IMR-90 (cell line): ENCODE measurements at places on chromosomes 7 and 10.
A peak's percentile ranks its signal among the peaks of the same experiment; 100 is the strongest.

- peak; percentile 10 for DNase-seq
- H3K4me3 ChIP-seq: no peak overlapping the region
- H3K36me3 ChIP-seq: no peaks in the 10 kb centered on the region
Observed at GRCh38 chr10:25026463-25026862, 10.1 kb downstream of the THNSL1 start.

DNA sequence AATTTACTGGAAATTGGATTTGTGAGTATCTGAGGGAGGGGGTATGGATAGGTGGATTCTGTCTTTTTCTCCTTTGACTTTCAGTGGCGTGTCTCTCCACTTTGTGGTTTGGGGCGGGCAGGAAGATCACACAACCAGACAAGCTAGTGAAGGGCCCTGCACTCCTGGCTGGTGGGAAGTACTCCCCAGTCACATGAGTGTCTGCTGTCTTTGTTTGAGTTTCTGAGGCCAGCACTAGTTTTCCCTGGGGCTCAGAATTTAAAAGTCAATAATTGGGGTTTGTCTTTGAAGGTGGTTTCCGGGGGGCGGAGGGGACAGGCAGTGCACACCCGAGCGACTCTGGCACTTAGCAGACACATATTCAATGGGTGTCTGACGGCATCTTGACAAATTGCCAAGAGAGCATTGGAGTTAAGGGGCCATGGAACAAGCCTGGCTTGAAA is 120.1 kb downstream of the WDFY4 start:
- no peak for DNase-seq
- H3K4me3 ChIP-seq: no peak overlapping the region
- H3K27ac ChIP-seq: no peak overlapping the region
- no peaks in the 10 kb centered on the region for H3K4me1 ChIP-seq

DNA sequence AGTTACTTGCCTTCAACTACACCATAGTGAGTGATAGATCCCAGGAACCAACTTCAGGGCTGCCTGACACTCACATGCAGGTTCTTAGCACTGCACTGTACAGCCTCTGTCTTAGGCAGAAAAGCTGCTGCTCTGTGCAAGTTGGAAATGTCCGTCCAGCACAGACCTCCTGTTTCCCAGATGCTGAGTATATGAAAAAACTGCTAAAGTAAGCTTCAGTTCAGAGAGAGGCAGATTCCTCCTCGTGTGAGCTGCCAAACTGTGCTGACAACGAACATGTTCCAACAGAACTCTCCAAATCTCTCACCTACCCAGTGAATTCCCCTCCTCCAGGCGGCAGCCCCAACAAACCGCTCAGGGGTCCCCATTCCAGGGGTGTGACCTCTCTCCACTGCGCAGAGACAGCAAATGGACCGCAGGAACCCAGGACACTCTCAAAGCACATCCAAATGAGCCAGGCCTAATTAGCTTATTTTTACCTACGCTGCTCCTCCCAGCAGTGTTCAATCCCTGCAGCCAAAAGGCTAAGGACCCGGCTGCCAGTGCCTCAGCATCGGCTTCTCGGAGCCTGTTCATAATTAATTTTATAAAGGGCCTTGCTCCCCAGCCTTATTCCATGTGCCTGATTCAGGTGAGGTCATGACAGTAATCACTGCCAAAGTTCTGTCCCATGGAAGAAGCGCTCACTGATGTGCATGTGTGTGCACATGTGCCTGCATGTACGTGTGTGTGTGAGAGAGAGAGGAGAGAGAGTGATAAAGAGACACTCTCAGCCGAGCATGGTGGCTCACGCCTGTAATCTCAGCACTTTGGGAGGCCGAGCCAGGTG is 159.5 kb upstream of the AUTS2 start:
- DNase-seq: no peak
- H3K4me1 ChIP-seq: no peaks in the 10 kb centered on the region
- H3K27ac ChIP-seq: no peak overlapping the region
- no peaks in the 10 kb centered on the region for H3K36me3 ChIP-seq
- H3K4me3 ChIP-seq: no peak overlapping the region
- H3K27me3 ChIP-seq: no peaks in the 10 kb centered on the region

DNA sequence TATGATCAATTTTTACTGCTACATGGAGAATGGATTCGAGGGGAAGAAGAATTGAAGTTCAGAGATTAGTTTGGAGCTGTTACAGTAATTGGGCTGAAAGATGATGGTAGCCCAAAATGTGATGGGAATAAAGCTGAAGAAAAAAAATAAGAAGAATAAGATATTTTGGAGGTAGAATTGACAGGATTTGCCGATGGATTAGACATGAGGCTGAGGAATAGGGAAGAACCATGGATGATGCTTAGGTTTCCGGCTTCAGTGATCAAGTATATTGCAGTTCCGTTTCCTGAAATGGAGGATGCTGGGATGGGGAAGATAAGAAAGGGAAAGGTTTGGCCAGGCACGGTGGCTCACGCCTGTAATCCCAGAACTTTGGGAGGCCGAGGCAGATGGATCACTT is 38.9 kb upstream of the FHIP2A start:
- DNase-seq: no peak
- no peaks in the 10 kb centered on the region for H3K36me3 ChIP-seq
- H3K27ac ChIP-seq: no peak overlapping the region
- H3K4me1 ChIP-seq: peaks cover 13% of the 10 kb centered on the region

DNA sequence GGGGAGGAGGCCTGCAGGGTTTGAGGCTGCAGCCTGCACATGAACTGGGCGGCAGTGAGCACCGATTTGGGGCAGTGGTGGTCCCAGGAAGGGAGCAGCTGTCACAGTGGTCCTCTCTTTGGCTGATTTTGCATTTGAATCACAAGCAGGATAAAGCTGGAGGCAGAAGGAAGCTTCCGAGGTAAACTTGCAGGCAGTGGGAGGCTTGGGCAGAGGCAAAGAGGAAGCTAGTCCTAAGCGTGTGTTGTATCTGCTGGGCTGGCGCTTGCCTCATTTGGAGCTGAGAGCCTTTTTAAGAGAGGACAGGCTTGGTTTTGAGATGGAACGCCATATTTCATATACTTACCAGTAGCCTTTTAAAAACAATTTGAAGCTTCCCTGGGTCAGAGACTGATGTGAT is 177.2 kb upstream of the PODXL start:
- no peaks in the 10 kb centered on the region for H3K4me1 ChIP-seq
- DNase-seq: no peak
- H3K4me3 ChIP-seq: no peak overlapping the region
- no peaks in the 10 kb centered on the region; the same call in 1 of the 2 replicates for H3K27me3 ChIP-seq
- H3K27ac ChIP-seq: no peak overlapping the region

DNA sequence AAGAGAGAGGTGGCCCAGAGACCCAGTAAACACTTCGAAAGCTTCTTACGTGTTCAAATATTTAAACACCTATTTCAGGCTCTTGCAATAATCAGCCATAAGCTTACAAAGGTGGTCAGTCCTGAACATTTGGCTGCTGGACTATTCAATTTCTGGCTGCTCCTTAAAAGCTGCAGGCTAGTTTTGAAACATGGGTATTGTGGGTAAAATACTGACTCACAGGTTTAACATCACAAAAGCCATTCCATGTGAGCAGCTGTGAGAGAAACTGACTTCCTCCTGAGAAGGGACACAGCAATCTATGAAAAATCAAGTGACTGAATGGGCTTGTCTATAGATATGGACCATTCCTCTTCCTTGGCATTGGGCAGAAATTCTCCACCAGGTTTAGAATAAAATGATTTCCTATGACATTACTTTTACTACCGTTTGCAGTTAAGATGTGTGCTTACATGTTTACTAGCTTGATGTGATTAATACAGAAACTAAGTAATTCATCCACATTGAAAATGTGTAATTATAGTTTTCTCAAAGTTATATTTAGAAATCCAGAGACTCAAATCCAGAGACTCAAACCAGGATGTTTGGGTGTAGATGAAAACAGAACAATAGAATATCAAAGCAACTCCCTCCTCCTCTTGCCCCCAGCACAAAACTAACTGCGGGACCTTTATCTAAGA is 252.3 kb downstream of the GATA3 start:
- DNase-seq: no peak
- no peaks in the 10 kb centered on the region for H3K36me3 ChIP-seq
- H3K27me3 ChIP-seq: no peaks in the 10 kb centered on the region
- H3K4me1 ChIP-seq: no peaks in the 10 kb centered on the region
- no peak overlapping the region for H3K27ac ChIP-seq
- H3K4me3 ChIP-seq: no peak overlapping the region

- no peaks in the 10 kb centered on the region for H3K36me3 ChIP-seq
- H3K4me1 ChIP-seq: no peaks in the 10 kb centered on the region
- no peak overlapping the region for H3K27ac ChIP-seq
- H3K27me3 ChIP-seq: peaks cover 5% of the 10 kb centered on the region; the same call in 1 of the 2 replicates
Observed at GRCh38 chr7:148954766-148955165, 70.7 kb upstream of the EZH2 start.

DNA sequence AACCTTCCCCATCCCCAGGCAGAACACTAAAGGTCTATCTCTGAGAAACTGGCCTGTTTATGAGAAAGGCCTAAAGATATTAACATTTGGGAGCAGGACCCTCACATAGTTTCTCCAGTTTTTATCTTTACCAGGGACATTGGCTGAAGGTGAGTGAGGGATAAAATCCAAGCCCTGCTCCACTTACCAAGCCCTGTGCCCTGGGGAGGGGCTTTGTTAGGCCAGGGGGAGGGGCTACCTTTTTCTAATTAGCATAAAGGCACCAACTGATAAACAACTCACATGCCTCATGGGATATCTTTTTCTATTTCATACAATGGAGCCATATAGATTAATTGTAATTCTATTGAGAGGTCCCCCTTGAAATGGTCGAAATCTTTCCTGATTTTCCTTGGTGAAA is 55.9 kb downstream of the RNLS start:
- H3K27ac ChIP-seq: no peak overlapping the region
- no peak for DNase-seq
- H3K27me3 ChIP-seq: no peaks in the 10 kb centered on the region; the same call in 1 of the 2 replicates
- H3K4me3 ChIP-seq: no peak overlapping the region
- peaks cover 2% of the 10 kb centered on the region for H3K4me1 ChIP-seq

GRCh38 chr7:978049-978346 is 2.6 kb upstream of the COX19 start:
- H3K27me3 ChIP-seq: no peaks in the 10 kb centered on the region; the same call in 1 of the 2 replicates
- H3K4me1 ChIP-seq: peaks cover 4% of the 10 kb centered on the region
- H3K36me3 ChIP-seq: no peaks in the 10 kb centered on the region

GRCh38 chr10:125538947-125539731 is 143.8 kb downstream of the TEX36 start:
- no peaks in the 10 kb centered on the region for H3K4me1 ChIP-seq
- H3K4me3 ChIP-seq: no peak overlapping the region
- no peak overlapping the region for H3K27ac ChIP-seq
- DNase-seq: no peak

DNA sequence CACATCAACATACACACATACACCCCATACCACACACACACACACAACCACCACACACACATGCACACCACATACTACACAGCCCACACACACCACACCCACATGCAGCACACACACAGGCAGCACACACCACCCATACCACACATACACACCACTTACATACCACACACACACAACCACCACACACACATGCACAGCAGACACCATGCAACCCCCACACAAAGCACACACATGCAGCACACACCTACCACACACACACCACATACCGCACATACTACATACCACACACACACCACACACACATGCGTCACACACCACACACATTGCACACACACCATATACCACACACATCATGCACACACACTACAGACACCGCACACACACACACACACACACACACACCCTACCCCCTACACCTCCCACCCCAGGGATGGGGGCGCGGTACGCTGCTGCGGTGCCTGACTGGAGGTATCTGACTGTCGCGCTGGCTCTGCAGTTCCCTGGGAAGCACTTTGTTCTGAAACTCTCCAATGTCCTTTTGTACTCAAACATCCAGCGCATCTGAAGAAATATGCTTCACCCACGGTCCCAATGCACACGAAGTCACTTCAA is 5.4 kb upstream of the TRPV6 start:
- no peaks in the 10 kb centered on the region for H3K4me1 ChIP-seq
- H3K36me3 ChIP-seq: no peaks in the 10 kb centered on the region
- H3K27me3 ChIP-seq: no peaks in the 10 kb centered on the region
- no peak overlapping the region for H3K27ac ChIP-seq
- no peak overlapping the region for H3K4me3 ChIP-seq

DNA sequence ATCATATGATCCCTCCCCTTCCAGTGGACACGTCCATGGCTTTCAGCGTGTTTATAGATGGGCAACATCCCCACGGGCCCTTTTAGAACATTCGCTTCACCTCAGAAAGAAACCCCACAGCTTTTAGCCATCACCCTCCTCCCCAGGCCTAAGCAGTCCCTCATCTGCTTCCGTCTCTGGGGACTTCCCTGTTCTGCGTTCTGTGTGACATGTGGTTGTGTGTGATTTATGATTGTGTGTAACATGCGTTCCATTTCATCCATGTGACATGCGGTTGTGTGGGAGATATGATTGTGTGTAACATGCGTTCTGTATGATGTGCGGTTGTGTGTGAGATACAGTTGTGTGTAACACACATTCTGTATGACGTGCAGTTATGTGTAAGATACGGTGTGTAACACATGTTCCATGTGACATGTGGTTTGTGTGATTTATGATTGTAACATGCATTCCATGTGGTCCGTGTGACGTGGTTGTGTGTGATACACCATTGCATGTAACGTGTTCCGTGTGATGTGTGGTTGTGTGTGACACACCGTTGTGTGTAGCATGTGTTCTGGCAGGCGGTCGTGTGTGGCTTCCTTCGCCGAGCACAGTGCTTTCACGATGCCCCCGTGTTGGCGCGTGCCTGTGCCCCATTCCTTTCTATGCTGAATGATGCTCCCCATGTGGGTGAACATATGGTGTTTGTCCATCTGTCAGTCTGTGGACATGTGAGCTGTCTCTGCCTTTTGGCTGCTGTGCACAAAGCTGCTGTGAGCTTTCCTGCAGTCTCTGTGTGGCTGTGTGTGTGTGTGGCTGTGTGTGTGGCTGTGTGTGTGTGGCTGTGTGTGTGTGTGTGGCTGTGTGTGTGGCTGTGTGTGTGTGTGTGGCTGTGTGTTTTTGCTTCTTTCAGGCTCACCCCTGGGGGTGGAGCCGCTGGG is 26.2 kb downstream of the PWWP2B start:
- H3K27me3 ChIP-seq: no peaks in the 10 kb centered on the region
- no peak overlapping the region for H3K4me3 ChIP-seq
- no peak overlapping the region for H3K27ac ChIP-seq
- DNase-seq: no peak

GRCh38 chr7:127766831-127767459 is 115.0 kb downstream of the SND1 start:
- H3K4me3 ChIP-seq: no peak overlapping the region
- H3K4me1 ChIP-seq: peaks cover 9% of the 10 kb centered on the region
- H3K36me3 ChIP-seq: peaks cover 4% of the 10 kb centered on the region; the same call in 1 of the 2 replicates
- no peak for DNase-seq
- no peak overlapping the region for H3K27ac ChIP-seq

DNA sequence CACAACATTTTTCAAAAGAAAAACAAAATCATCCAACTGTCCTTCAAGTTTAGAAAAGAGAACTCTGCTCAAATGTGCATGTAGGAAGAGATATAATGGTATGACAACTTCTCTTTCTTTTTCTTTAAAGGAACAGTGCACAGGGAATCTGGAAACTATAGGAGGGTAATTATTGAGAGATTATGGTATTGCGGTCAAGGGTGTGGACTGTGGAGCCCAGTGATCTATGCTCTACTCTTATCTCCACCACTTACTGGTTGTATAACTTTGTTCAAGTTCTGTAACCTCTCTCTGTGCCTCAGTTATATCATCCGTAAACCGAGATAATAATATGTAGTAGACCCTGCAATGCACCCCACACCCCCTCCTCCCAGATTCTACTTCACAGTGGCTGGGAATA is 69.8 kb upstream of the PCGF5 start:
- no peak overlapping the region for H3K27ac ChIP-seq
- H3K4me3 ChIP-seq: no peak overlapping the region
- peaks cover 3% of the 10 kb centered on the region for H3K27me3 ChIP-seq
